ENCODE measurements at places on chromosomes 1 and 21.

- no peak for DNase-seq
Measured at GRCh38 chr1:7458946-7459345, 312.1 kb upstream of the VAMP3 start.

DNA sequence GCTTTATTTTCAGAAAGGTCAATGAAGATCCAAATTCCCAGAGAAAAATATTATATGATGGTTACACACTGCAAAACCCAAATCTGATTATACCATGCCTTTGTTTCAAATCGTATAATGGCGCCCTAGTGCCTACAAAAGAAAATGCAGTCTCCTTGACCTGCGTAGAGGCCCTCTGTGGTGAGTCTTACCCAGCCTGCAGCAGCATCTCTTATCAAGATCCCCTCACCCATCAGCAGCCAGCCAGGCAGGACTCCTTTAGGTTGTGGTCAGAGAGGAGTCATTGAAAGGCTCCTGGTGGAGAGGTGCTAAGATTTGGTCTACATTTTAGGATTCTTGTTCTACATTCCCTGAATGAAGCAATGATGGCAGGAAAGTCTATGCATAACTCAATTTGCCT, 23.7 kb upstream of the DAB1 start:
- DNase-seq: no peak

DNA sequence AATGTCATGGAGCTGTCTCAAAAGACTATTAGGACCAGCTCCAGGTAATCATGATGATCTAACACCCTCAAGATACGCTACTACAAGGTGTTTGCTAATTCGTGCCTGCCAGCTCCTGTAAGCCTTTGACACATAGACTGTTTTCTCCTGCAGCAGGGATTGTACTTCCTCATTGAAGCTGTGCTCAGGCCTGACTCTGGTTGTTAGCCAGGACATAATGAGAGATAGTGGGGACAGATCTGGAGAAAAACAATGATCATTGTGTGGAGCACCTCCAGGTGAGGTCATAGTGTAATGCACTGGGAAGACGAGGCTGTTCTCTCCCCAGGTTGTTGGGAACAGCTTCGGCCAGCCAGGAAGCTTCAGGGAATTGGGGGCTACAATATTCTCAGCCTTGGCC, 94.6 kb downstream of the SETD4 start:
- no peak for DNase-seq

GRCh38 chr1:30908696-30909364, at the start of gene SDC3:
Gene SDC3 (minus strand): TSS chr1:30908758. CDS start chr1:30908586, 172 bp downstream.
- DNase-seq: no peak

GRCh38 chr21:15992171-15992570, 262.4 kb downstream of the USP25 start:
- no peak for DNase-seq

DNA sequence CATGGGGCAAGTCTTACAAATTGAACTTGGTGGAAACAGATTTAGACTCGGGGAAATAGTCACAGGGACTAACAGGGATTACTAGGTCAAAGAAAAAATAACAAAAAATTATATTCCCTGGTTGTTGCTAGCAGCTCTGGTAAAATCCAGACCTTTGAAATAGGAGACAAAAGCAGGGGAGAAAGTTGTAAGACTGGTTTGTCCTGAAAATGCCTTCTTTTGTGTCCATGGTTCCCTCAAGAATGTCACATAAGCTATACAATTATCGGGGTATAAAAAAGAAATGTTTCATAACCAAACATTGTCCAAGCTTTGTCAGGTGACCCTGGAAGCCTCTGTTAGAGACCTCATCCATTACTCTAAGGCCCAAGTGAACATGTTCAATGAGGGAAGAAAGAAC, 33.1 kb downstream of the KIAA0319L start:
- no peak for DNase-seq

DNA sequence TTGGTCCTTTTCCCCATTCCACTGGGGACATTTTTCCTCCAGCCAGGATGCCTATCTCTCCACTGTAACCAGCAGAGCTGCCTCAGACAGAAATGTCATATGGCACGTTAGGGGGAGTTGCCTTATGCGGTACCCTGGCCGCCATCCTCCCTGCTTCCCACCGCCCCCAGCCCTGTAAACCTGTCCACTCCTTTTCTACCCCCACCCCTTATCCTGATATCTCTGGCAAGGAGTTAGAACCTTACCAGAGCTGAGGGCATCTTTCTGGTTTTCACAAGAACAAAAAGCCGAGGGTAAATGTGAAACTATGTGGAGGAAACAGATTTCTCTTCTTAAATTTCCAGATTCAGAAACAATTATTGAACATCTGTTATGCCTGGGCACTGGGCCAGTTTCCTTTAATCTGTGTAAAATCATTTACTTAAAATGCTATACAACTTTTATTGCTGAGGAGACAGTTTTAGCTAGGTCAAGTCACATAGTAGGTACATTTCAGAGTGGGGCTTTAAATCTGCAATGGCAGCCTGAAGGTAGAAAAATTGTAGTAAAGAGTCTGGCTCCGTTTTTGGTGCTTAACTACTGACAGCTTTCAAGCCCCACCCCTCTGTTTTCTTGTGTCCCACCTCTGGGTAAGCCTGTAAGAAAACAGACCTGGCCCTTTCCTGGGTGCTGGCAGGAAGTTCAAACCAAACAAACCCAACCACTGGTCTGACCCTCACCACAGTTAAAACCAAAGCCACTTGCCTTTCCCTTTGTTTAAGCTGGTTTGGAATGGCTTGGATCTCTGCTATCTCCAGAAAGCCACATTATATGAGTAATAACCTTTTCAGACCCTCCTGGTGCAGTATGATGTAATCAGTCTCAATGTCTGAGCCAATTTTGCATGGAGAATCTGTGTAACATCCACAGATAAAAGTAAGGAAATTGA, 319.0 kb downstream of the HHAT start:
- no peak for DNase-seq

GRCh38 chr21:15144026-15144425, 79.2 kb upstream of the NRIP1 start:
- no peak for DNase-seq

GRCh38 chr1:245441689-245442088, 286.9 kb downstream of the KIF26B start:
- DNase-seq: no peak

DNA sequence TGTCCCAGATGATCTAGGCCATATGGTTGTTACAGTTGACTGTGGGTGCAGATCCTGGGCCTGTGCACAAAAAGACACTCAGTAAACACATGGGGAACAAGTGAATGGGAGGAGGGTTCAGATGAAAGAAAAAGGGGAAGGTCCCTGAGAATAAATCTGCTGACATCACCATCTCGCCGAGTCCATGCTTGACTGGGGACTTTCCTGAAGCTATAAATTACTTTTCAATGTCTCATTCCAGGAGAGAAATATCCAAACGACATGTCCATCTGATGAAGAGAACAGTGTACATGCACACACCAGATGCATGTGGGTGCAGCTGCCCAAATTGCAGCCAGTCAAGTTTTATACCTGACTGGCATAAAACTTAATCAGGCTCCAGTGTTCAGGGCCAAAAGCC, 109.0 kb downstream of the HIVEP3 start:
- DNase-seq: no peak

GRCh38 chr1:163267962-163268361, 53.8 kb upstream of the NUF2 start:
- no peak for DNase-seq

DNA sequence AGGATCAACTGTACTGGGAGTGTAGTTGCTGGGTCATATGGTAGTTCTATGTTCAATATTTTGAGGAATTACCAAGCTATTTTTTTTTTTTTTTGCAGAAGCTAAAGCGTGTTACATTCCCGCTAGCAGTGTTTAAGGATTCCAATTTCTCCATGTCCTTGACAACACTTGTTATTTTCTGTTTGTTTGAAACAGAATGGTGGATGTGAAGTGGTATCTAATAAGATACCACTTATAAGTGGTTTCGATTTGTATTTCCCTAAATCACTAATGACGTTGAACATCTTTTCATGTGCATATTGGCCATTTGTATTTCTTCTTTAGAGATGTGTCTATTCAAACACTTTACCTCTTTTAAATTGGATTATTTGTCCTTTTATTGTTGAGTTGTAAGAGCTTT, 112.2 kb downstream of the DISP1 start:
- DNase-seq: no peak

DNA sequence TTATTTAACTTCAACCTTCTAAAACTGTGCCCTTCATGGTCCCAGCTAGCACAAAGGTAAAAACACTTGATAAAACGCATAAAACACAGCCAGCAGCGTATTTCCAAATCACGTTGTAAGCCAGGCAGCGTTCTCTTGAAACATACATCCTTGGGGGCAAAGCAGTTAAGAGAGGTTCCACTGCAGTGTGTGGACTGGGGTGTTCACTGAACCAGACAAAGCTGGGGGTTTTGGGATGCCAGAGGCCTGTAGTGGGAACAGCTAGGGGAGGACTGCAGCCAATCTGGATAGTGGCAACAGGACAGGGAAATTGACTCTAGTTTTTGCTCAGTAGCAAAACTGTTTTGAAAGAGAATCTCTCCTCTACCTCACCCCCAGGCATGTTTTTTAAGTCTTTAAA, 21.5 kb upstream of the ATP5PO start:
- no peak for DNase-seq

GRCh38 chr1:195105281-195105680, 1503.0 kb downstream of the KCNT2 start:
- DNase-seq: no peak

- no peak for DNase-seq
Measured at GRCh38 chr21:37164742-37165141, 91.7 kb downstream of the TTC3 start.

- DNase-seq: no peak
Measured at GRCh38 chr1:246923900-246924299, 7.8 kb downstream of the AHCTF1 start.

DNA sequence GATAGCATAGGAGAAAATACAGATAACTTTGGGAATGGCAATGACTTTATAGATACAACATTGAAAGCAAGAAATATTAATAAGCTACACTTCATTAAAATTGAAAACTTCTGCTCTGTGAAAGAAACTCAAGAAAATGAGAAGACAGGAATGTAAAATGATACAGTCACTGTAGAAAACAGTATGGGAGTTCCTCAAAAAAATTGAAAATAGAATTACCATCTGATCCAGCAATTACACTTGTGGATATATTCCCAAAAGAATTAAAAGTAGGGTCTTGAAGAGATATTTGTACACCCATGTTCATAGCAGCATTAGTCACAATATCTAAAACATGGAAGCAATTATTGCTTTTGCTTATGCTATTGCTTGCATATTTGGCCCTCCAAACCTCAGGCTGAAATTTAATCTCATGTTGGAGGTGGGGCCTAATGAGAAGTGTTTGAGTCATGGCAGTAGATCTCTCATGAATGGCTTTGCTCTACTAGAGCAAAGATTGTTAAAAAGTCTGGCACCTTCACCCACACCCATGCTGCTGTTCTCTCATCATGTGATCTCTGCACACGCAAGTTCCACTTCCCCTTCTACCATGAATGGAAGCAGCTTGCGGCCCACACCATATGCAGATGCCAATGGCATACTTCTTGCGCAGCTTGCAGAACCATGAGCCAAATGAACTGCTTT, 15.3 kb upstream of the AHCYL1 start:
- peak; percentile 33 for DNase-seq

DNA sequence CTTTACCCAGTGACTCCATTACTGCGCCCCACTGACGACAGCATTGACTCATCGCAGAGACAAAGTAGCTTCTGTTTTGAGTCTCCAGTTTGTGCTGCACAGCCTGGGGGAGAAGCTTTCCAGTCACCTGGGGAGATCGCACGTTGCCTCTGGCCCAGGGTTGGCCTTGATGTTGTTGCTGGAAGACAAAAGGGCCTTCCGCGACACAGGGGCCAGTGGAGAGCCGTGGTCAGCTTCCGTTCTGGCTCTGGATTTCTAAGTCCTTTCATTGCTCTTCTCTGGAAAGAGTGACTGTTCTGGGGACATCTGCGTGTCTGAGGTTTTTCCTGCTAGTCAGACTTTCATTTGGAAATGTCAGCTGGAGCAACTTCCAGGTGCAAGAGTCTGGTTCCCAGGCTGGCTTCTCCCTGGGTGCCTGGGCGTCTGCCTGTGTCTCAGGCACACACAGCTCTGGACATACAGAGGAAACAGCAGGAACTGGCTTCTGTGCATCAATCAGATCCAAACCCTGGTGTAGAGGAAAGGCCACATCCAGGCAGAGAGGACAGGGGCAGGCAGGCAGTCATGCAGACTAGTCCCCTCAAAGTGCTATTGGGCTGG, 257.0 kb downstream of the SIPA1L2 start:
- no peak for DNase-seq

GRCh38 chr1:29455781-29456180, 219.5 kb downstream of the PTPRU start:
- no peak for DNase-seq

- DNase-seq: no peak
Measured at GRCh38 chr1:162303004-162303344, 73.7 kb downstream of the SPATA46 start.

DNA sequence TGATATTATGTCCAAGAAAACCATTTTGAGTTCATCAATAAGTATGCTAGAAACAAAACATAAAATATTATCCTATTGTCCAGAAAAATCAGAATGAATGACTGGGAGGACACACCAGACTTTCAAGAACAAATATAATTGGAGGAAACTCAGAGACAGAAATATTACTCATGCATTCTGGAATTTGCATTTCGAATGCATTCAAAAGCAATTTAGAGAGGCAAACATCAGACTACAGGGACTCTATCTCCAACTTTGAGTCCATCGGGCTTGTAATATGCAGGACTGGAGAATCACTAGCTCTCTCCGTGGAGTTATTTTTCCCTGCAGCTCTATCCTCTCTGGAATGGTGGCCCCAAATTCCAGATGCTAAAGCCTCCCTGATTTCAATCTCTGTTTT, 161.8 kb downstream of the CDC42BPA start:
- no peak for DNase-seq

DNA sequence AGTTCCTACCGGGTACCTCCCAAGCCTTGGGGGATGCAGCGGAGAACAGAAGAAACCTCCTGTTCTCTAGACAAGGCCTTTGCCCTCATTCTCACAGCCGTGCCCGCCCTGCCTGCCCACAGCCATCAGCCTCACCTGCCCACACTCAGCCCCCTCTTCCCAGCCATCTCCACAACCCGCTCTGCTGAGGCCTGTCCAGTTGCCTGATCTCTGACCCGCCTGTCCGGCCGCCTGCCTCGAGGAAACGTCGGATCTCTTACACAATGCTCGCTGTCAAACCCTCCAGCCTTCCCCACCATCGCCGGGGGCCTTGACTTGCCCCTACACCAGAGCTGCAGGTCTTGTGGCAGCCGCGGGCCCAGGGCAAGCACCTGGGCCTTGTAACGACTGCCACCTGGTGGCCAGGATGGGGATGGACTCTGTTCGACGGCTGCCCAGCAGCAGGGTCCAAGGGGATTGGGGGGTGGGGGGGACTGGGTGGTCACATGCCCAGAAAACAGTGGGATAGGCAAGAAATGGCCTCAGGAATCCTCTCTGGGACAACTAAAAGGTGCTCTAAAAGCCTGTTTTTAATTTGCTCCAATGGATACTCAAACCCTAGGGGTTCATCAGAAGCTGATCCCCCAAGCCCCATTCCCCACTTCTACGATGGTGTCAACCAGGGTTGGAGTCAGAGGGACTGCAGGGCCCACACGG, 31.0 kb downstream of the SLC45A1 start:
- peak; percentile 38 for DNase-seq

DNA sequence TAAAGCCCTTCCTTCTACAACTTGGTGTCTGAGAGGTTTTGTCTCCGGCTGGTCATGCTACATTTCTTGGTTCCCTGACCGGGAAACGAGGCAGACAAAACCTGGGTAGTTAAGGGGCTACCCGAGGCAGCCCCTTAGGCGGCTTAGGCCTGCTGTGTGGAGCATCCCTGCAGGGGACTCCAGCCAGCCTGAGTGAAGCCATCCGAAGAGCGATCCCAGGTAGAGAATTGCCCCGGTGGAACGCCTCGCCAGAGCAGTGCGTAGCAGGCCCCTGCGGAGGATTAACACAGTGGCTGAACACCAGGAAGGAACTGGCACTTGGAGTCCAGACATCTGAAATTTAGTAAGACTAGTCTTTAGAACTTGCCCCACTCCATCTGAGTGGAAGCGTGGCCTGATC, 21.2 kb upstream of the MYOCOS start:
- no peak for DNase-seq

Measured in HL-60 (cell line).